MCF 10A (cell line): ENCODE measurements at places on chromosomes 2 and 18. TPM values are rescaled to one million over a fixed set of nuclear protein-coding genes. Genes with fewer than 3 reads are reported as not detected.

Gene ADGRF3
- 0.17 TPM in 1 of 2 replicates, not detected in the other for total RNA-seq

Gene CDH2
- 14.6 and 15.1 TPM in 2 replicates for total RNA-seq

Gene DSG2
- 106 and 134 TPM in 2 replicates for total RNA-seq

Gene ALPP
- 0.35 and 0.64 TPM in 2 replicates for total RNA-seq
